ENCODE measurements at places on chromosomes 6 and 20.

GRCh38 chr6:108585921-108586536, 25.3 kb downstream of the FOXO3 start:
- no peak for DNase-seq

GRCh38 chr6:122284848-122285247, 114.6 kb upstream of the HSF2 start:
- DNase-seq: no peak

- DNase-seq: no peak
These were observed 52.7 kb downstream of the CDH26 start for GRCh38 chr20:60010689-60011458.

DNA sequence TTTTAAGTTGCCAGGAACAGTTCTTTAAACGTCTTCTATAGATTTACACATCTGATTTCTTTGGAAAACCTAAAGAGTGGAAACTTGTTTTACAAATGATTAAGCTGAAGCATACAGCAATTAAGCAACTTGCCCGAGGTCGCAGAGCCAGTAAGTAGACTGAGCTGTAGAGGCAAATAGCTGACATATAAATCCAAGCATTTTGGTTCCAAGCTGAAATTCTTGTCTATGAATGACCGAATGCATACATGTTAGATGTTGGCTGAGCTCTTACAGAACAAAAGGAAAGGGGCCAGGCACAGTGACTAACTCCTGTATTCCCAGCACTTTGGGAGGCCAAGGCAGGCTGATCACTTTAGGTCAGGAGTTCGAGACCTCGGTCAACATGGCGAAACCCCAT, 101.8 kb upstream of the SGK1 start:
- DNase-seq: no peak

DNA sequence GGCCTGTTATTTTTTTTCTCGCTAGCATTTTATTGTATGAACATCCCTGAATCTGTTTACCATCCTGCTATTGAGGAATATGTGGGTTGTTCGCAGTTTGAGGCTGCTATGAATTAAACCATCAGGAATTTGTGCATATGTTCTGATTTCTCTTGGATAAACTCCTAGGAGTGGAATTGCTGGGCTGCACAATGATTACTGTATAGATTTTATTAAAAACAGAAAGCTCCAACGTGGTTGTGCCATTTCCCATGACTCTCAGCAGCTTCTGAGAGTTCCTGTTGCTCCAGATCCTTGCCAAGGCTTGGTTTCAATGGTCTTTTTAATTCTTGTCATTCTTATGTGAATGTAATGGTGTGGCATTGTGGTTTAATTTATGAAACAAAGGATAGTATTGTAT, 75.1 kb downstream of the EDN3 start:
- DNase-seq: no peak

GRCh38 chr6:24876499-24877465, 59.0 kb downstream of the RIPOR2 start:
- DNase-seq: no peak

DNA sequence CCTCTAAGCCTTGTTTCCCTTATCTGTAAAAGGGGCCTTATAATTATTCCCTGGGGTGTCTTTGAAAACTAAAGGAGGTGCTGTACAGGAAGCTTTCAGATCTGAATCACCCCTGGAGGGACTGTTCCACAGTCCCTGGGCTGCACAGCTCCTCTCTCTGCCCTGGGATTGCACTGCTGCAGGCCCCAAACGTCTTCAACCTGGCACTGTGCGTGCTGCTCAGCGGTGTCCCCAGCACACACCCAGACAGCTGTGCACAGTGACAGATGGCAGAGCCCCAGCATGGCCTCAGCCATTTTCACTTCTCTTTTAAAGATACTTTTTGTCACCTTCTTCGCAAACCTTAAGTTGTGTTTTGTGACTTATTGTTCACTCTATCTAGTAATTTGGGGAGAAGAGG, 50.7 kb upstream of the INSM1 start:
- DNase-seq: no peak

DNA sequence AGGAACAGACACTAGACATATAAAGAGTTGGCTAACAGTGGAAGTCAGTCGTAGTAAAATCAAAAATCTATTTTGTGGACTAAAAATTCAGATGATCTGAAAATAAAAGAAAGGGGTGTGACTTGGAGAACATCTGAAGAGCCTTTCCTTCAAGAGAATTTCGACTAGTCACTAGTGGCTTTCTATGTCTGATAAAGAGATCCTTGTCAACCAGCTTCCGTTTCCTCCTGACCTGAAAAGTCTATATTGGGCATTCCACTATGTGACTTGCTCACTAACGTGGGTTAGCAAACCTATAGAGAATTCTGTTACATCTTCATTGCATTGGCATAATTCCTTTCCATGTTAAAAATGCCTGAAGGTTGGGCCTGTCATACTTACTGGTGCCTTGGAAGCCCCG, 25.9 kb downstream of the TRAF3IP2 start:
- DNase-seq: no peak

DNA sequence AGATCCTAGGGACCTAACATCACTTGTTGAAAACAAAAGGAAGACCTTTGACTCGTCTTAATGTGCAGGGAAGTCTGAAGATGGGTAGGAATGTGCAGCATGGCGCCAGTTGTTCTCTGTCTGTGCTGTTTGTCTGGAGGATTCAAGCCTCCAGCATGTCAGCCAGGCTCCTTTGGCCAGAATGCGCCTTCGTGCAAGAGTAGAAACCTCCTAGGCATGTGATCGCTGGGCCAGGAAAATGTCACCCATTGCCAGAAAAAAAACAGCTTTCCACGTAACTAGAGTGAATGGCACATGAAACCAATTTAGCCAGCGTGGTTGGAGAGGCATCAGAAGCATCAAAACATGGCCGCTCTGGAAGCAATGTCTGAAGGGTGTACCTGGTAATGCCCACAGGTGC, 132.7 kb downstream of the EDN1 start:
- DNase-seq: no peak

- no peak for DNase-seq
These were observed 34.5 kb downstream of the NTSR1 start for GRCh38 chr20:62742979-62743776.

DNA sequence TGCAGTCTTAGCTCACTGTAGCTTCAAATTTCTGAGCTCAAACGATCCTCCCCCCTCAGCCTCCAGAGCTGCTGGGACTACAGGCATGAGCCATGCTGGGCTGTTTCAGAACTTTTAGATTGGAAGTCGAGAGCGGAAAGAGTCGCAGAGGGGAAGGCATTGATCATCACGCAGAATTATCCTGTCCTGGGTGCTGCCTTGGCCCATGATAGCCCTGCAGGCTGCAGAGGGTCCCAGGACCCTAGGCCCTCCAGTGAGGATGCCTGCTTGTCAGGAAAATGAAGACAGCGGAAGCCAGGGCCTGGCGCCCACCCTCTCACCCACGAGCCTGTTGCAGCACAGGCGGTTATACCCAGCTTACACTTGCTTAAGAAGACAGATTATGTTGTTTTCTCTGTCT, 9.1 kb downstream of the TMEM181 start:
- DNase-seq: no peak

- no peak for DNase-seq
These were observed 47.4 kb downstream of the MYB start for GRCh38 chr6:135228486-135228885.

DNA sequence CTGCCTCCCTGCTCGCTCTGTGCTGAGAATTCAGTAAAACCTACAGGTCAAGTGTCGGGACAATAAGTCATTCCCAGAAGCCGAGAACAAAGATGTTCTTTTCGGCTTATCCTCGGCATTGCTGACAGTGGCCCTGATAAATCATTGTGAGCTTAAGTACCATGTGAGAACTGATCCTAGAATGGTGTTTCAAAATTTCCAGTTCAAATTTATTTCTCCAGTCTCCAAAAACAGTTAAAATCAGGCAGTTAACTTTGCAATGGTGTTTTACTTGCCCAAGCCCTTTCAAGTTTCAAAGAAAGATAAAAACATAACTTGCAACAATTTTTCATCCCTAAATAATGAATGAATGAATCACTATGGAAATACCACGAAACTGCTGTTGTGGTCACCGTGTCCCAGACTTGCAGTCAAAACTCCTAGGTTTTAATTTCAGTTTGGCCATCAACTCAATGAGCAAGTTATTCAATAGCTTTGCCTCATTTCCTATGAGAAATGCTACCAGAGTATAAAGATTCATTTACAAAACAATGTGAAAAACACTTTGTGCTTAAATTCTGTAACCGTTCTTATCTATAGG, 4.3 kb downstream of the ATP5F1E start:
- no peak for DNase-seq

GRCh38 chr6:56963793-56964192, 8.9 kb downstream of the BEND6 start:
- DNase-seq: no peak

DNA sequence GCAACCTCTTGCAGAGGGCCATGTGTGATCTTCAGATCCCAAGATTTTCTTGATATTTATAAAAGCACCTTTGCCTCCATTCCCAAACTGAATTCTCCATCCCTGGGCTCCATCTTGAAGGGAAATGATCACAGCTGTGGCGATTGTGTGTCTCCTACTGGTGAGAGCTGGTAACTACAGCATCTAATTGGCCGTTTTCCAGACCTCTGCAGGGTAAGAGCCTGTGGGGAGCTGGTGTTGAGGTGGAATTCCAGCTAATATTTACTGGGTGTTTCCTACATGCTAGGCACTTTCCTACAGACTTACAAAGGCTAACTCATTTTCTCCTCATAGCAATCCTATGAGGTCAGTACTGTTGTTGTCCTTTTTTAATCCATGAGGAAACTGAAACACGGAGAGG, 59.2 kb upstream of the FNDC1 start:
- DNase-seq: no peak

- DNase-seq: no peak
These were observed 28.5 kb upstream of the CITED2 start for GRCh38 chr6:139402876-139403386.

- DNase-seq: no peak
These were observed 476 bp downstream of the IGF2R start for GRCh38 chr6:159969204-159969912.

DNA sequence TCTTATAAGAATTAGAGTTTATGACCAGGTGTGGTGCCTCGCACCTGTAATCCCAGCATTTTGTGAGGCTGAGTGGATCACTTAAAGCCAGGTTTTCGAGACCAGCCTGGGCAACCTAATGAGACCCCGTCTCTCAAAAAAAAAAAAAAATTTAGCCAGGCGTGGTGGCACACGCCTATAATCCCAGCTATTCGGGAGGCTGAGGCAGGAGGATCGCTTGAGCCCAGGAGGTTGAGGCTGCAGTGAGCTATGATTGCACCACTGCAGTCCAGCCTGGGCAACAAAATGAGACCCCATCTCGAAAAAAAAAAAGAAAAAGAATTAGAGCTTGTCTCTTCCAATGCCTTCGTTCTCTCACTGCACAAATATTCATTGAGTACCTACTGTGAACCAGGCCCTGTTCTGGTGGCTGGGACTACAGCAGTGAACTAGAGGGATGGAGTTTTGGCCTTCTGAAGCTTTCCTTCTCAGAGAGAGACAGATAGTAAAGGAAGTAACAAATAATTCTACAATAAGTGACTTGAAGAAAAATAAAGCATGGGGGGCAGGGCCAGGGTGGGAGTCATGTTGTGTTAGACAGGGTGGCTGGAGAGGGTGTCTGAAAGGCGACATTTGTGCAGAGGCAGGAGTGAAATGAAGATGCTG, 56.4 kb downstream of the HNF4A start:
- no peak for DNase-seq

GRCh38 chr6:46521464-46521971, 30.3 kb upstream of the RCAN2 start:
- no peak for DNase-seq

DNA sequence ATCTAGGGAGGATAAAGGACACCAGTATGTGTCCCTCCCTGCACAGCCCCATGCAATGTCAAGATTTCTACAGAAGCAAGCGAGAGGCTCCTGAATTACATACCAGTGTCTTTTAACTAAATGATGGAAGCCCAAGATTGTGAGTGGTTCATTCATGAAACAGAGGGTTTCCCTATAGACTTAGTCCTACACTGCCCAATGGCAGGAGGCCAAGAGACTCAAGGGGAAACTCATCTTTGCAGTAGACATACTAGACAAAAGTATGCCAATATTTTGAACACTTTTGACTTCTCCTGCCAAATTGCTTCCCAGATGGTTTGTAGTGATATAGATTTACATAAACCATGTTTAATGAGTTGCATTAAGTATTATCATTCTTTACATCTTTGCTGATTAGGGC, 557.2 kb upstream of the JAG1 start:
- no peak for DNase-seq

- DNase-seq: no peak
These were observed 1024.0 kb downstream of the GRIK2 start for GRCh38 chr6:102417368-102417998.

DNA sequence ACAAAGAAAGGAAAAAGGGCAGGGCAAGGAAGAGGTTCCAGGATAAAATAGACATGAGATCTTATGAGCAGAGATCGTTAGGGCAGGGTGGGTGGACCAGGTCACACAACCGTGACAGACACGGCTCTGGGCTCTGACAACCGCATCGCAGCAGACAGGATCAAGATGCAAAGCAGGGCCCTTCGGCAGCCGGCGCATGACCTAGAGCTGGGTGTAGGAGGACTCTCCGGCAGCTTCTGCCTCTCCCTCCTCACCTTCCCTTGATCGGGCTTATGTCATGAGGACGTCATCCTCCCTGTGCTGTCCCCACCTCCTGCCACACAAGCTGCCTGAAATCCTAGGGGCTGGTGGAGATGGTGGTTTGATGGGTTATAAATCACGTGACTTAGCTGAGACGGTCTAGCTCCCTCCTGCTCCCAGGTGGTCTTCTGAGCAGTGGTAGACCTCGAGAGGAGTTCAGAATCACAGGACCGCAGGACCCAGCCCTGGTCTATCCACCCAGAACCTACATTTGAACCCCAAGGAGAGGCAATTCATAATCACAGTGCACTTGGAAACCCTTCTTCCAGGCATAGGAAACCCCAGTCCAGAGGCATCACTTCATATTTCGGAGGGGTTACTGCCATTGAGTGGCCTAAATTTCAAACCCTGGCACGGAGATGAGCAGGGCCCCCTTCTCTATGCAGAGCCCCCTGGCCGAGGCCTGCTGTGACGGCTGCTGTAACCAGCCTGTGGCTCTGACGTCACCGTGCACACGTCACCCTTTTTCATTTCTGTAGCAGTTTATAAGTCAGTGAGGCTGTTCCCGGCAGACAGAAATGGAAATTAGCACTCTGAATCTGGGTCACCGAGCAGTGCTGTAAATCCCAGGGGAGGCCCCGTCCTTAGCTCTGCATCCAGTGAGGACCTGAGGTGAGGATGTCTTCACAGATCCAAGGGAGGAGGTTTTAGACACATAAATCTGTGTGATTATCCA, 8.7 kb upstream of the CCR6 start:
- DNase-seq: no peak

DNA sequence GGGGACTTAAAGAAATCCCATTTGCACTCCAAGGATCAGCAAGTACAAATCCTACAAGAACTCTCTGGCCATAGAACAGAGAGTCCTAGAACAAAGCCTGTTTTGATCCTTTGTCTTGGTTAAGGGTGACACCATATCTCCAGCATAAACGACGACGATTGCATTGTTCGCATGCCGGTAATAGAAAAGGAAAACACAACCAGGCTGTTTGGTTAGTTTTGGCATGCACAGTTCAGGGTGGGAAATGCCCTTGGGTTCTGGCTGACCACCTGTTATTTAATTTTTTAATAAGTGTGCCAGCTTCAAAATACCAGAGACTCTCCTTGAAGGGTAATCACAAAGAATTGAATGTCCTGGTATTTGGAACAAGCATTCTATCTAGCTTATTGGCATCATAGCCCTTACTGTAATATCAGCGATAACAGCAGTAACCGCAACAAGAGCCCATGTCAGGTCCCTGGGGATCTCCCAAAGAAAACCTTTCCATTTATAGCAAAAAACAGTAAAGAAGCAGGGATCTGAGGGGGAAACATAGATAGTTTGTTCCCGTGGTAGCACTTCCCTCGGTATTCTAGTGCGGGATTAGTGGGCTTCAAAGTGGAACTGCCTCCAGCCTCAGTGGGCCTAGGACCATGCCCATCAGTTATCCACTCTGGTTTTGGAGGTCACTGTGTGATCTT, 77.1 kb downstream of the TMEM170B start:
- no peak for DNase-seq
